ENCODE measurements at places on chromosomes 1 and 21. TPM values are rescaled to one million over a fixed set of nuclear protein-coding genes. Genes with fewer than 3 reads are reported as not detected.

GRCh38 chr1:1666526-1666925 is 7.7 kb upstream of the CDK11B start:
- no peak for DNase-seq

DNA sequence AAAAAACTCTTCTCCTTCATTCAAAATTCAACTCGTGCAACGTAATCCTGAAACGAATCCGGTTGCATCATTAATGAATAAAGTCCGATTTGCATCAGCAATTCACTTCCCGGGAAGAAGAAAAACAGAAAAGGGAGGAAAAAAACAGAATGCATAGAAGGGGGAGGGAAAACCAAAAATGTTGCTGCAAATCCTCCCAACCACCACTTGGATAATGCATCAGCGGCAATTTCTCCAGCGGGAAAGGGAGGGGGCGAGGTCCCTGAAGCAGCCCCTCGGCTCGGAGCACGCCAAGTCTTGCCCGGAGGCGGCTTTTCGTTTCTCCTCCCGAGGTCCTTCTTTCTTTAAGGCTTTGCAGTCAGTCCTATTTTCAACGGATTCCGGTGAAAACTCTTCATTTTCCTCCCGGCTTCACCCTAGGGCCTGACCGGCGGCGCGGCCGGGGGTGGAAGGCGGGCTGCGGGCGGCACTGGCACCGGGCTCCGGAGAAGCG is 723 bp downstream of the CDC42BPA start:
- DNase-seq: no peak

HPCAL4 gene
- 0.16 TPM for total RNA-seq

FRRS1 gene
- 10.4 TPM for total RNA-seq

FMO2 gene
- total RNA-seq: not detected

DNA sequence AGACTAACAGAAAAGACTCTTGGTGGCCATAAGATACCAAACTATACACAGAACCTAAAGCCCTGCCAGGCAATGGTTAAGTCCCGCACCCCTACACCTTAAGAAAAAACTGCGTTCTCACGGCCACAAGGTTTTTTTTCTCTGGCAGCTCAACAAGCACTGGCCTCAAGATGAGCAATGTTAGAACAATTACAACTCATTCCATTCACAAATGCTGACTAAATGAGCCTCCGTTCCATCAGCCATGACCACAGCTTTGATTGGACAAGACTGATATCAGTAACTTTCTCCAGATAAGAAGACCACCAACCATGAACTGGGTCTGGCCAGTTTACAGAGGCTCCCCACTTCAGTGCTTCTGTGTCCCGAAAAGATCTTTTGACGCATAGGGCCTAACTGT is 31.9 kb downstream of the SEC16B start:
- no peak for DNase-seq

All from GM12878 (cell line).